ENCODE measurements at places on chromosomes 3 and 15.

GRCh38 chr15:44193651-44194322 lies 1.3 kb downstream of the FRMD5 start:
- DNase-seq, result peak; percentile 57

- no peak for DNase-seq
These were observed 248.6 kb downstream of the RYR3 start for GRCh38 chr15:33559207-33559890.

DNA sequence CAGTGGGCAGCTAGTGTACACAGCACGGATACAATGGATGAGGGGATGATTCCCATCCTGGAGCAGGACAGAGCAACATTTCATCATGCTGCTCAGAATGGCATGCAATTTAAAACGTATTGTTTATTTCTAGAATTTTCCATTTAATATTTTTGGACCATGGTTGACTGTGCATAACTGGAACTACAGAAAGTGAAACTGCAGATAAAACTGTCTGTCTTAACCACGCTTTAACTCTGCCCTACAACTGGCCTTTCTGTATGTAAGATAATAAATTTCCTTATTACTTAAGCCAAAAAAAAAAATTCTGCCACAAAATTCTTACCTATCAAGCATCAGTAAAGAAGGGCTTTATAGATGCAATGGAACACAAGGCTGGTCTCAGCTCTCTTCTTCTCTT lies 33.4 kb downstream of the AP3S2 start:
- no peak for DNase-seq

DNA sequence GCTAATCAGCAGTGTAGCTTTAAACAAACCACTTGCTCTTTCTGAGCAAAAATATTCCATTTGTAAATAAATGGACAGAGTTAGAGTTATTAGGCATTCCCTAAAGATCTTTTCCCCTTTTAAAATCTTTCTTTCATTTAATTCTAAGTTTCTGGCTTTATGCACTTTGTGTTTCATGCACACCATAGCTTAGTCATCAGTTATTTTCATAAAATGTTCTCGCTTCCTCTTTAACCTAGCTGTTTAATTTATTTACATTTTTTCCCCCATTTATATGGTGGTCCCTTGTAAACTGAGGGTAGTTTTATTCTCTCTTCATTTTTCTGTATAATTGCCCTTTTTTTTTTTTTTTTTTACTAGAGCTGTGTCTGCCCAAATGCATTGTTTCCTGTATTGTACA lies 315.0 kb upstream of the LRRFIP2 start:
- DNase-seq, result no peak

GRCh38 chr3:54960082-54960481 lies 32.2 kb upstream of the LRTM1 start:
- DNase-seq, result no peak

DNA sequence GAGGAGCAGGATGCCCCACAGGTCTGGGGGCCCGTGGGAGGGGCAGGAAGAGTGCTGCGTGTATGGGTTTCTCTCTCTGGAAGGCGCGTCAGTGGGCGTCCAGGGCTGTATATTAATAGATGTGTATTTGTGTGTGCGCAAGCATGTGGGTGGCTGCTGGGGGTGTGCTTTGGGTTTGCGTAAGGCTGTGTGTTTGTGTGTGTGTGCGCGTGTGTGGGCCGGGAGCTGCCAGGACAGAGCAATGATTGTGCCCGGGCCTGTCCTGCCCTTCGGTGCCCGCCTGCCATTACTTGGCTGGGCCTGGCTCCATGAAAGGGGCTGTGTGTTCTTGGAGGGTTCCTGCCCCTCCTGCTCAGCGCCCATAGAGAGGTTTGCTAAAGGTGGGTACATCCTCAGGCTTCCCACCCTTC lies 16.3 kb downstream of the CSPG4 start:
- DNase-seq, result no peak

GRCh38 chr3:195080571-195081151 lies 190.3 kb downstream of the XXYLT1 start:
- no peak for DNase-seq

DNA sequence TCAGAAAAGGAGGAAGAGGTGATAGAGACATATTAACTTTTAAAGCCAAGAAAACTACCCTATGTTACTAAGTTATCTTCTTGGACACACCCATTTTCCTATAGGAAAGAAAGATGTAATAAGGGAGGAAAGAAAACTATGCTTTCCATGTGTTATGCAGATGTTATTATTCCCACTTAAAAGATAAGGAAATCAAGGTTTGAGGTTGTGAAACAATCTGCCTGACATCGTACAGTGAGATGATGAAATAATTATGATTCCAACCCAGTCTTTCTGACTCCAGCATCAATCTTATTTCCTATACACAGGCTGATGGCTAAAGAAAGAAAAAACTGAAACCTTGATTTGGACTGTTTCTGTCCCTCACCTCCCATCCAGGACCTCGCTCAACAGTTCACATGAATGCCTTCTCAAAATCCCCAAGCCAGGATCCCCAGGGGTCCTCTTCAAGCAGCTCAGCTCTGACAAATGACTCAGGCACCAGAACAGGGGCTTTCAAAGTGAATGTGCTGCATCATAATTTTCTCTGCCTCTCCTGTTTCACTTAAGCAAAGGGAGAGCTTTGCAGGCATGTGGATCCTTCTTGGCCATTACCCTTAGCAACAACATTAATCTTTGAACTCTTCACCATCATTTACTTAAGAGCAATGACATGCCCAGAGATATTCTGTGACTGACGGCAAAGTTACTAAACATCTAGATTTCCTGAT lies 12.4 kb upstream of the EID1 start:
- no peak for DNase-seq

DNA sequence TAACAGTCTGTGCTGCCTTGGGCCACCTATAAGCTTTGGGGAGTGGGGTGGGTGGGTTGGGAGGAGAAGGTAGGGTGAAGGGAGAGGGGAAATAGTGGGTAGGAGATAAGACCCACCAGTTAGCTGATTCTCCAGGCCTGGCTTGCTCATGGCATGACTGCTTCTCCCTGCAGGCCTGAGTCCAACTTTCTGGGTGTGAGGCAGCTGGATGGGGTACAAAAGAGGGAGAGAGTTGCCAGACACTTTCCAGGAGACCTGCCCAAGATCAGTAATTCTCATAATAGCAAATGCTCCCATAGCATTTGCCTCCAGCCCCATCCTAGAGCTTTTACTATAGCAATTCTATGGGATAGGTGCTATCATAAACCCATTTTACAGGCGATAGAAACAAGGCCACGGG lies 7.7 kb downstream of the CGNL1 start:
- no peak for DNase-seq

GRCh38 chr15:90957031-90957790 lies 2.5 kb downstream of the RCCD1 start:
- peak; percentile 80 for DNase-seq

DNA sequence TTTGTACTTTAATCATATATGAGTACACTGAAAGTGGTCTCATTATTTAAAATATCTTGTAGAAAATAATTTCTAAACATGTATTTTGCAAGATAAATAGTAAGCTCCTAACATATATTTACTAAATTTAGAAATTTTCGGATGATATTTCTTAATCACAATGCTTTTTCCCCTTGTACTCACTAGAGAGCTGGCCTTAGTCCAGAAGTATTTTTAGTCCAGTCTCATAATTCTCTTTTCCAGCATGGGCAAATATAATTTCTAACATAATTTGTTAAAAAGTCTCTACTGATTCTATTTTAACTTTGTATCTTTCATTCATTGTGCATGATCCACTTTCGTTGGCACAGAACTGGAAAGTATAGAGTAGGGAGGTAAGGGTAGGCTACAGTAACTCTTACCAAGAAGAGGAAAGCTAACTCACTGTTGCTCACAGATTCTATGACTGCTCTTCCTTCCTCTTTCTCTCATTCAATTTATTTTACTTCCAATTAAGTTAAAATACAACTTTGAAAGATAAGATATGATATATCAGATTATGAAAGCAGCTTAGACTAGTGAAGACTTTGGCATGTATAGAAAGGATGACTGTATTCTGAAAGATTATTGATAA lies 39.3 kb downstream of the FGF7 start:
- DNase-seq, result no peak

DNA sequence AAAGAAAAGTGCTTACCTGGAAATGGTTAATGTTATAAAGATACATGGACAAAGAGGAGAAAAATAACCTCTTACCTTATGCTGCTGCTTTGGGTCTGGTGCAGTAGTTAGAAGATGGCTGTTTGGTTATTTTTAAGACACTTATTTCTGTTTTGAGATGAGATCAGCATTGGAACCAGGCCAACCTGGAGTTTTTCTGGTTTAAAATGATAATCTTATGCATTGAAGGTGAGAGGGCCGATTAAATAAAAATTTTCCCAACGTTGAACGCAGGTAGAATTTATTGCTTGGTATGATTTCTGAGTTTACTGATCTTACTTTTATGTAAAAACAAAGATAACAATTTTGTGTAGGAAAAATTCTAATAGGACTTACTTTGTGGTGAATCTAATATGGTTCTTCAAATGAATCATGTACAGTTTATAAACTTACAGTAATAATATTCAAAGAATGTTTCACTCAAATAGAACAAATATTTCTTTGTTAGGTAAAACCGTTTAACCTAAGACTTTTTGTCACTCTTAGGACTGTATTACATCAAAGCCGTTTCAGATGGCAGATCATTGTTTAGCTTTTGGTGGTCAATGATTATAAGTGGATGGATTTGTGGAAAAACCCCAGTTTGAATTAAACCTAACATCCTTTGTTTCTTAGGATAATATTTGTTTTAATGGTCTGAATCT lies 14.9 kb downstream of the UBE2E2 start:
- no peak for DNase-seq

DNA sequence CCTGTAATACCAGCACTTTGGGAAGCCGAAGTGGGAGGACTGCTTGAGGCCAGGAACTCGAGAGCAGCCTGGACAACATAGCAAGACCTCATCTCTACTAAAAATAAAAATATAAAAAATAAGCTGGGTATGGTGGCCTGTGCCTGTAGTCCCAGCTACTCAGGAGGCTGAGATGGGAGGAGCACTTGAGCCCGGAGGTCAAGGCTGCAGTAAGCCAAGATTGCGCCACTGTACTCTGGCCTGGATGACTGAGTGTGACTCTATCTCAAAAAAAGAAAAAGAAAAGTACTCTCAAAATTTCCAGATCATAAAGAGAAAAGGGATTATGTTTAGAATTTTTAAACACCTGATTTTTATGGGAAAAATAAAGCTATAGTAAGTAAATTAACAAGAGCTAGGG lies 24.1 kb downstream of the SLC51A start:
- no peak for DNase-seq

DNA sequence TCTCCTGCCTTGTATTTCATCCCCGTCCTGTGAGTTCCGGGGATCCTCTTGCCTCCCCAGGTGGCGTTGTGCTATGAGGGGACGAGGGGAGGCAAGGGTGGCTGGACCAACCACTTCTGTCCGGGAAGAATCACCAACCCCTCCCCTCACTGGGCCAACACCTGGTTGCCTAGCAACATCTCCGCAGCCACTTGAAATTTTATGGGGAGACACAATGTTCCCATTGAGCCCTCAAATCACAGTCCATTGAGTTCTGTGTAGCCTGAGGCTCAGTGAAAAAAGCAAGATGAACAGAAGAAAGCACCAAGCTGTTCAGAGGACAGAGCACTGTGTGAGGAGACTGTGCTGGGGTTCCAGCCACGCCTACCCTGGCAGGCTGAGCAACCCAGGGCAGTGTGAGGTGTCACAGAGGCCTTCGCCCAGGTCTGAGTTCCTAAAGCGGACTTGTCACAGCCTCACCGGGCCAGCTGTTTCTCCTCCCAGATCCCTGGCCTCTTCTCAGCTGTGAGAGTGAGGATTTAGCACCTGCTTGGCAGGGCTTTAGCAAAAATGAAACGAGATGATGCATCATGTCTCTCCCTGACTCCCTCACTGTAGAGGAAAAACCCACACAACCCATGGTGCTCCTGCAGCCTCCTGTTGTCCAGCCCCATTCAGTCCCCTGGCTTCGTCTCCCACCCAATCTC lies 76.8 kb downstream of the ATP2B2 start:
- no peak for DNase-seq

DNA sequence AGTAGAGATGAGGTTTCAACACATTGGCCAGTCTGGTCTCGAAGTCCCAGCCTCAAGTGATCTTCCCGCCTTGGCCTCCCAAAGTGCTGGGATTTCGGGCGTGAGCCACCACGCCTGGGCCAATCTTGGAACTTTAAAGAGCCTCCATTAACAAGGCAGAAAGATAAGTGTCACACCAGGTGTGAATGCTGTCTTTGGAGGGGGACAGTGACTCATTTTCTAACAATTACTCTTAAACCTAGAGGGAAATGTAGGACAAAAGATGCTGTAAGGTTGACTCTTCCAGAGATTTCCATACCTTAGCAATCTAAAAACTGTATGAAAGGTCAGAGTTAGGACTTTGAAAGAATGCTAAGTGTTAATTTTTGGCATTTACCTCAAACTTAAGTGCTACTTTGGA lies 84.9 kb downstream of the FNDC3B start:
- DNase-seq, result no peak

DNA sequence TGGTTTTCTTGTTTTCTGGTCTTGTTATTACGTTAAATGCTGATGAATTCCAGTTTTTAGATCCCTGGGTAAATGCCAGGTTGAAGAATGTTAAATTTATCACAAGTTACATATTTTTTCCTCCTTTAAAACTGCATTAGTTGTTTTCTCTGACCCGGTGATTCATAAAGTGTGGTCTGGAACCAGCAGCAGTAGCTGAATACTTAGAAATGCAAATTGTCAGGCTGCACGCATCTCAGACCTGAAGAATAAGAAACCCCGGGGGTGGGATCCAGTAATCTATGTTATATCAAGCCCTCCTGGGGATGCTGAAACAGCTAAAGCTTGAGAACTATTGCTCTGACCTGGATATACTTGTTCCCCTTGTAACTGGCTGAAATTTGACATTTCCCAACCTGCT lies 69.1 kb downstream of the PEX5L start:
- DNase-seq, result no peak

All from RKO (cell line).